Upper lobe of right lung (tissue), 1 donor: ENCODE measurements at places on chromosomes 5 and 9.

DNA sequence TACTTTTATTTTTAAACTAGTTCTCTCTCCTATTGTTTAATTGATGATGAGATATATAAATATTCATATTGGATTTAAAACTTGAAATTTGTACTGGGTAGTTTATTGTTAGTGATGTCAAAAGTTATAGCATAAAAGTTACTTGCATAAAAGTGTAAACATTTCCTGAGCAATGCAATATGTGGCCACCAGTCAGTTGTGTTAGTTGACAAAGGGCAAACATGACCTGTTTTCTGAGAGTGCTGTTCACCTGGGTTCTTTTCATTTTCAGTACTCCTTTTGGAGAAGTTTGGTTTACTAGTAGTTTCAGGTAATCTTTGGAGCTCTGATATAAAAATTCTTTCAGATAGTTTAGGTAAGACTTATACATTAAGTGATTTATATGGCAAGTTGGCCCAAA, 69.4 kb downstream of the COMMD10 start:
- no peak for DNase-seq

- DNase-seq: no peak
Measured at GRCh38 chr9:108411632-108412031, 444.2 kb downstream of the ACTL7B start.

DNA sequence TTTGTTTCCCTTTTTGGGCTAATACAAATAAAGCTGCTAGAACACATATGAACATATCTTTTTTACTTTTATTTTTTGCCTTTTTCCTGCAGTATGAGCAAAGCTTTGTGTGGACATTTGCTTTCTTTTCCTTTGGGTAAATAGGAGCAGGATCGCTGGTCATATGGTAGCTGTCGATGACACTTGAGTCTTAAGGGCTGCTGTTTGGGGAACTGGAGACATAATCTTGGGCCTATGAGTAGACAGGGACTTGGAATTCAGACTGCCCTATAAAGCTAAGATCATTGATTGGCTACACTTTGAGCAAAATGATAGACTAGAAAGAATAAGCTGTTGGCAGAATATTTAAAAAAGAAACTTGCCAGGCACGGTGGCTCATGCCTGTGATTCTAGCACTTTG, 60.9 kb upstream of the ABL1 start:
- no peak for DNase-seq

DNA sequence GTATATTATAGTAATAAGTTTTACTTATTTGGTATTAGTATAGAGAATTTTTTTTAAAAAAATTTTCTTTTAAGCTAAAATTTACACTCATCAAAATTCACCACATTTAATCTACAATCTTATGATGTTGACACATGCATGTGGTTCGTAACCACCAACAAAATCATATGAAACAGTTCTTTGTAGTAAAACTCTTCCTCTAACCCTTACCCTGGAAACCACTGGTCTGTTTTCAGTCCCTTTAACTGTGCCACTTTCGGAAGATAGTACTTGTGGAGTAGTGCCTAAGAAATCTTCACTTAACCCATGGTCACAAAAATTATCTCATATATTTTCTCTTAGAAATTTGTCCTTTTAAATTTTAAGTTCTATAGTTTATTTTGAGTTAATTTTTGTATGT, 1498.8 kb downstream of the MAT2B start:
- DNase-seq: no peak

DNA sequence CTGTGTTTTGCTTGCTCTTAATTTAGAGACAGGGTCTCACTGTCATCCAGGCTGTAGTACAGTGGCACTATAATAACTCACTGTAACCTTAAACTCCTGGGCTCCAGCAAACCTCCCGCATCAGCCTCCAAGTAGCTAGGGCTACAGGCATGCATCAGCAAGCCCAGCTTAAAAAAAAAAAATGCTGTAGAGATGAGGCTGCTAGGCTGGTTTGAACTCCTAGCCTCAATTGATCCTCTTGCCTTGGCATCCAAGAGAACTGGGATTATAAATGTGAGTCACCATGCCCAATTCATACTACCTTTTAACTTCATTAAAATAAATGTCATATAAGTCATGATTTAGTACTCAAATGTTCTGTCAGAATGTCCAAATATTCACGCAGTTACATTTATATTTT, 2195.7 kb upstream of the C9orf72 start:
- DNase-seq: no peak

GRCh38 chr5:163622799-163623198, 117.4 kb downstream of the MAT2B start:
- DNase-seq: no peak

DNA sequence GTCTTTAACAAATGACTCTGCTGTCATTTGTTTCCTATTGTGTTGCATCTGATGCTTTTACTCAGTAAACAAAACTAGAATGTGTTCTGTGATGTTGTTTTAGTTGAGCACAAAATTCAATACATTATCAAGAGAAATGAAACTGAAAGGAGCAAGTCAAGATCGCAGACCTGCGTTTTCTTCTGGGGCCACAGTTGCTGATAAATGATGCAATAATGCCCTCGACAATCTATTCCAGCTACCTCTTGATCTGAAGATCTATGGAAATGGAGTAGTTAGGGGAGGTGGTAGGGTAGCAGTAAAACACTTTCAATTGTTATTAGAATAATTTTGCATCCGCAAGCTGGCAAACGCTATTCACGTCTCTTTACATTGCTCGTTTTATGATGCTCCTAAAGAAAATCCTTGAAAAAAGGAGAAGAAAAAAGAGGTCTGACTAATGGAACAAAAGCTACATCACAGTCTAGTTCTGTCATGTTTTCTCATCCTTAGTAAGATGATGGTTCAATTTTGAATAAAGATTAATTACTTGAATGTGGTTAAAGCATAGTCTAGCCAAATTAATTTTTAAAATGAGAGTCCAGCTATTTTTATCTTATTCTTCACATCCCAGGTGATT, 1.6 kb downstream of the ZNF366 start:
- DNase-seq: no peak

GRCh38 chr9:26057050-26057449, 378.8 kb upstream of the TUSC1 start:
- no peak for DNase-seq

DNA sequence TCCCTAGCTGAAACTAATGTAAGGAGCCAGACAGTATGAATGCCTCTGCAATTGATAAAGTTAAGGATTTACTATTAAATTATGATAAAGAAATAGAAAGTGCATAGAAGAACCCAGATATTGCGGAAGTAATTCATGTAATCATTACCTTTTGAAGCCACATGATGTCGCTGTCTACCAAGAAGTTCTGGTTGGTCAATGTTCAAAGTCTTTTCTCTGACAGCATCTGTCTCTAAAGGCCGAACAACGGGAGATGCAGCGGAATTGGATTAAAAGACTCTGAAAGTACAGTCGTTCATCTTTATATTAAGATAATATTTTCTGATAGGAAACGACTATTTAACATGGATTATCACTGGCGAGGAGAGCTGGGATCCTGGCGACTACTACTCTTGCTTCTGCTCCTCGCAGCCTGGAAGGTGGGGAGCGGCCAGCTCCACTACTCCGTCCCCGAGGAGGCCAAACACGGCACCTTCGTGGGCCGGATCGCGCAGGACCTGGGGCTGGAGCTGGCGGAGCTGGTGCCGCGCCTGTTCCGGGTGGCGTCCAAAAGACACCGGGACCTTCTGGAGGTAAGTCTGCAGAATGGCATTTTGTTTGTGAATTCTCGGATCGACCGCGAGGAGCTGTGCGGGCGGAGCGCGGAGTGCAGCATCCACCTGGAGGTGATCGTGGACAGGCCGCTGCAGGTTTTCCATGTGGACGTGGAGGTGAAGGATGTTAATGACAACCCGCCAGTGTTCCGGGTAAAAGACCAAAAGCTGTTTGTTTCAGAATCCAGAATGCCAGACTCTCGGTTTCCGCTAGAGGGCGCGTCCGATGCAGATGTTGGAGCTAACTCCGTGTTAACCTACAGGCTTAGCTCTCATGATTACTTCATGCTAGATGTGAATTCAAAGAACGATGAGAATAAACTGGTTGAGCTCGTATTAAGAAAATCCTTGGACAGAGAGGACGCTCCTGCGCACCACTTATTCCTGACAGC, at the start of gene PCDHA8:
Gene PCDHA8 (plus strand): TSS at position 210 of the 985 bp plus-strand sequence. CDS start 135 bp downstream, at position 345.
- DNase-seq: no peak

GRCh38 chr9:72540348-72540873, 19.0 kb downstream of the TMC1 start:
- no peak for DNase-seq

DNA sequence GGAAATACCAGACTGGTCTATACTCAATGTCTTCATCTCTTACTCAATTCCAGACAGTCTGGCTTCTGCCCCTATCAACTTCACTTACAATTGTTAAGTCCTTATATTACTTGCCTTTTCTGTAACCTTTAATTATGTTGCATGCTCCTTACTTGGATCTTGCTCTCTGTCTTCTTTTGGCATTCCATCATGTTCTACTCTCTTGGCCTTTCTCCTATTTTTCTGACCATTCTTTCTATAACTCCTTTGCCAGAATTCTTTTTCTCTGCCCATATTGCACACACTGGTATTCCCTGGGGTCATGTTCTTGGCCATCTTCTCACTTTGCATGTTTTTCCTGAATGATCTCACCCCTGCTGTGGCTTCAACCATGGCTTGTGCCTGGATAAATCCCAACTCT, 209.8 kb upstream of the ZNF462 start:
- DNase-seq: no peak

DNA sequence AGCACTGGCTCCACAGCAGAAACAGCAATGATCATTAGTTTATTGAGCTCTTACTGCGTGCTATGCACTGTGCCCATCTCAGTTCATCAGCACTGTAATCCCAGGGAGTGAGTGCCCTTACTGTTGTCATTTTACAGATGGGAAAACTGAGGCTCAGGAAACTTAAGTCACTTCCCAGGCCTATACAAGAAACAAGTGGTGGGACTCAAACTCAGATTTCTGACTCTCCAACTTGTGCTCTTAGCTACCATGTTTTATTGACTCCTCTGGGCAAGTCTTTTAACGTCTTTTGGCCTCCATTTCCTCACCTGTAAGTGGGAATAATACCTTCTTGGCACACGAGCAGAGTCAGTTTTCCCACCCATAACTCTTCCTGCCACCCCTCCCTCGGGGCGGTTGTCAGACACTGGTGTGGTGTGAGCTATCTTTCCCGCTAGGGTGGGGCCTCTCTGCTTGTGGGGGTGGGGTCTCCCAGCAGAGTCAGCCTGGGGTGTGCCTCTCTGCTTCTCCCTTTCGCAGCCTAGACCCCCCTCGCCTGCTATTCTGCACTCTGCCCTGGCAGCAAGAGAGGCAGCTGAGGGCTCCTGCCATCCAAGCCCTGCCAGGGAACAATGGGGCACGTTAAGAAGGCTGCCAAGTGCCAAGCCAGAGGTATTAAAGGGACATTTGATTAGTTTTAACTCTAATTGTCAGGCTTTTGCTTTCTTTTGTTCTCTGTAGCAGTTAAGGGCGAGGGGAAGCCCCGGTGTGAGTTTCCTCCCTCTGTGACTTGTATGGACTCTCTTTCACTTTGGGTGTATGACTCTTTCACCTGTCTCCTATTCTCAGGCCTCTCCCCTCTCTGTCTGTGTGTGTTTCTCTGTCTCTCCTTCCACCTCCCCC, 12.1 kb downstream of the GALNT10 start:
- DNase-seq: no peak

GRCh38 chr5:158801893-158802292, 297.8 kb downstream of the EBF1 start:
- DNase-seq: no peak

- DNase-seq: peak; percentile 71
Measured at GRCh38 chr5:131264451-131265099, 722 bp downstream of the CDC42SE2 start.

- no peak for DNase-seq
Measured at GRCh38 chr5:161934486-161934885, 86.6 kb downstream of the GABRA1 start.

- DNase-seq: no peak
Measured at GRCh38 chr9:88060746-88061145, 77.5 kb downstream of the SPATA31C2 start.

DNA sequence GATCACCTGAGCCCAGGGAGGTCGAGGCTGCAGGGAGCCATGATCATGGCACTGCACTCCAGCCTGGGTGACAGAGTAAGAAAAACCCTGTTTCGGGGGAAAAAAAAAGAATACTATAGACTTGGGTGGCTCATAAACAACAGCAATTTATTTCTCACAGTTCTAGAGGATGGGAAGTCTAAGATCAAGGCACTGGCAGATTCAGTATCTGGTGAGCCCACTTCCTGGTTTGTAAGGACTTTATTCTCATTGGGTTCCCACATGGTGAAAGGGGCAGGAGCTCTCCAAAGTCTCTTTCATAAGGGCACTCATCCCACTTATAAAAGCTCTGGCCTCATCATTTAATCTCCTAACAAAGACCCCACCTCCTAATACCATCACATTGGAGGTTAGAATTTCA, 8.7 kb downstream of the HINT1 start:
- DNase-seq: no peak

DNA sequence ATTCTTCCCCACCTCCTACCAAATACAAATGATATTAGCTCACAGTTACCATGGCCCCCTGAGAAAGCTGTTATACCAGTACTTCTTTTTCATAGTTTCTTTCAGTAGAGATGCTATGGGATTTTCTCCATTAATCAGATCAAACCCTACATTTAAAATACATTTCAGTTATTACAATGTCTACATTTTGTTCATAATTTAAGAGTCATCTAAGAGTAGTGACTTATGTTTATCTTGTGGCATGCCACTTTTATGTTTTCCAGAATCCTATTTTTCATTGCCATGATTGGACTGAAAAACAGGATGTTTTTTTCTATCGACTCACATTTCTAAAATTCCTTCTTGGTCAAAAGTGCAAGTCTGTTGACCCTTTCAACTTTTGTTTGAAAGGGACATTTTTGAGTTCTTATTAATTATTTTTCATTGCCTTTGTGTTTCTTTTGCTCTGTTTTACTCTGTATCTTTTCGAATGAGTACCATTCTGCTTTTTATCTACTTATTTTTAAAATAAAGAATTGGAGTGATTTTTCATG, 77.4 kb upstream of the ANXA1 start:
- DNase-seq: no peak

GRCh38 chr9:93292288-93292615, 108.3 kb downstream of the WNK2 start:
- no peak for DNase-seq

GRCh38 chr9:107064378-107064777, 201.4 kb downstream of the ZNF462 start:
- no peak for DNase-seq

DNA sequence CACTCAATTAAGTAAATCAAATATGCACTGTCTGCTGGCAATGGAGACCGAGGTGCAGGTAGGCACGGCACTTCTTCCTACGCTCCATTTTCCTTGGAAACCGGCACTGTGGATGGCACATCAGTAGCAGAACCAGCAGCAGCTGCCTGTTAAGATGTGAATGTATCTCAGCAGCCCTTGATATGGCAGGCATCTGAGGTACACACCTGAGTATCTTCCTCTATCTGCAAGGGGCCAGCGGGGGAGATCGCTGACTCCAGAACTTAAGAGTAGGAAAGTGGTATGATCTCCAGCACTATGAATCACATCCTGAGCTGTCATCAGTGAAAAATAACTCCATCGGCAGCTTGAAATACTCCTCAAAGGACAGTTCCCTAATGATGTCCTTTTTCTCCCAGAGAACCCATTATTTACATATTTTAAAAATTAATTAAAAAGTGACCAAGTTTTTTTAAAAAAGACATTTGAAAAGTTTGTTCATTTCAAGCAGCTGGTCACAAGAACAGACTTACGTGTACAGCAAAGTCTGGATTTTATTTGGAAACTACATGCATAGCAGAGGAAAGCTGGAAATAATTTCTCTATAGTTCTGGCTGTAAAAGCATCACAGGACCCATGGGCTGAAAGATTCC, 97.1 kb downstream of the ADAMTS12 start:
- DNase-seq: no peak

GRCh38 chr5:1634337-1634661, 110.5 kb upstream of the LPCAT1 start:
- no peak for DNase-seq

- no peak for DNase-seq
Measured at GRCh38 chr5:67771221-67771620, 444.3 kb upstream of the PIK3R1 start.
